Tongue (tissue), 3 donors: ENCODE measurements at places on chromosomes 13 and 19. TPM values are rescaled to one million over a fixed set of nuclear protein-coding genes. Genes with fewer than 3 reads are reported as not detected.

The SIGLEC12 gene
- total RNA-seq = not detected

The LILRA6 gene
- not detected for total RNA-seq

The DLL3 gene
- not detected for total RNA-seq

The PNMA8B gene
- 2.6 TPM for total RNA-seq

The TMED1 gene
- total RNA-seq = 46.0 TPM

The CAPN12 gene
- 0.31 TPM for total RNA-seq

The RDH8 gene
- total RNA-seq = not detected

The CLDND2 gene
- not detected for total RNA-seq

The SLC10A2 gene
- not detected for total RNA-seq

The ZNF90 gene
- 4.1 TPM for total RNA-seq

The MBD3L3 gene
- not detected for total RNA-seq

The GEMIN7 gene
- 12.5 TPM for total RNA-seq

The IRGQ gene
- total RNA-seq = 26.0 TPM

The UHRF1 gene
- total RNA-seq = 24.1 TPM

The NFIC gene
- total RNA-seq = 70.0 TPM

The DEDD2 gene
- 21.1 TPM for total RNA-seq

The ZIC2 gene
- not detected for total RNA-seq

The MED26 gene
- 5.3 TPM for total RNA-seq

The IL11 gene
- not detected for total RNA-seq

The RINL gene
- total RNA-seq = 7.1 TPM

The SIGLEC8 gene
- not detected for total RNA-seq

The TNFSF9 gene
- 0.62 TPM for total RNA-seq

The ANGPTL4 gene
- total RNA-seq = not detected

The LHB gene
- not detected for total RNA-seq

The FFAR3 gene
- total RNA-seq = not detected

The ZNF616 gene
- 12.8 TPM for total RNA-seq

The CCDC8 gene
- total RNA-seq = 68.8 TPM

The CEACAM21 gene
- total RNA-seq = 2.6 TPM

The ZNF583 gene
- 8.1 TPM for total RNA-seq

The CEACAM1 gene
- 3.8 TPM for total RNA-seq

The NLRP12 gene
- total RNA-seq = 0.41 TPM

The KLF1 gene
- 1.6 TPM for total RNA-seq

The PLA2G4C gene
- 32.3 TPM for total RNA-seq

The LRRC63 gene
- total RNA-seq = not detected

The FRY gene
- 152 TPM for total RNA-seq

The OR7D2 gene
- total RNA-seq = not detected

The C19orf81 gene
- not detected for total RNA-seq
